Fibroblast of skin of left biceps (primary cell): ENCODE measurements at places on chromosomes 16 and 17.

- DNase-seq, result no peak
These were observed at the start of gene NECAB2 for GRCh38 chr16:83967838-83968305. NECAB2 (plus strand) TSS chr16:83968244; CDS start chr16:83968649, 405 bp downstream.

DNA sequence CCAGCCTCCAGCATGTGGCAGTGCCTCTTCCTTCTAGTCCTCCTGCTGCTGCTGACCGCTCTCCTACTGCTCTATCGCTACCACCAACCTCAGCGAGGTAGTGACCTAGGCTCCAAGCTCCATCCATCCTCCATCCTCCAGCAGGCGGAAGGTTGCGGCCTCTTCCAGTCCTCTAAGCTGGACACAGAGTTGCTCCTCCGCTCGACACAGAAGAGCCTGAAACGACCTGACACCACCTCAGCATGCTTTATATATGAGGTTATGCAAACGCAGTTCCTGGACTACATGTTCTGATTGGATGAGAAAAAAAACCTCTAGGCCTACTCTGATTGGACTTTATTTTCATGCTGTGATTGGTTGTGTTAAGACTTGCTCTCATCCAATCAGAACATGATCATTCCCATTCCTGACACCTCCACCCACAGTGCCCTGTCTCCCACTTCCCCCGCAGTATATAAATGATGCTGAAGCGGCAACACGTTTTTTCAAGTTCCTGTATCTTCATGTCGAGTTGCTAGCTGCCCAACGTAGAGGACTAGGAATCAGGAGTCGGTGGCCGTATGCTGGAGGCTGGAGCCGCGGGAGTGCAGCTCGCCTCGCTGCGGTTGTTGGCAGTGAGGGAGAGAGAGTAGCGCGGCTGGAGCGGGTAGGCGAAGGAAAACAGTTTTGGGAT lies 398.1 kb downstream of the KCNJ18 start:
- DNase-seq, result no peak

- no peak for DNase-seq
These were observed 60.6 kb downstream of the NT5M start for GRCh38 chr17:17363638-17364337.

DNA sequence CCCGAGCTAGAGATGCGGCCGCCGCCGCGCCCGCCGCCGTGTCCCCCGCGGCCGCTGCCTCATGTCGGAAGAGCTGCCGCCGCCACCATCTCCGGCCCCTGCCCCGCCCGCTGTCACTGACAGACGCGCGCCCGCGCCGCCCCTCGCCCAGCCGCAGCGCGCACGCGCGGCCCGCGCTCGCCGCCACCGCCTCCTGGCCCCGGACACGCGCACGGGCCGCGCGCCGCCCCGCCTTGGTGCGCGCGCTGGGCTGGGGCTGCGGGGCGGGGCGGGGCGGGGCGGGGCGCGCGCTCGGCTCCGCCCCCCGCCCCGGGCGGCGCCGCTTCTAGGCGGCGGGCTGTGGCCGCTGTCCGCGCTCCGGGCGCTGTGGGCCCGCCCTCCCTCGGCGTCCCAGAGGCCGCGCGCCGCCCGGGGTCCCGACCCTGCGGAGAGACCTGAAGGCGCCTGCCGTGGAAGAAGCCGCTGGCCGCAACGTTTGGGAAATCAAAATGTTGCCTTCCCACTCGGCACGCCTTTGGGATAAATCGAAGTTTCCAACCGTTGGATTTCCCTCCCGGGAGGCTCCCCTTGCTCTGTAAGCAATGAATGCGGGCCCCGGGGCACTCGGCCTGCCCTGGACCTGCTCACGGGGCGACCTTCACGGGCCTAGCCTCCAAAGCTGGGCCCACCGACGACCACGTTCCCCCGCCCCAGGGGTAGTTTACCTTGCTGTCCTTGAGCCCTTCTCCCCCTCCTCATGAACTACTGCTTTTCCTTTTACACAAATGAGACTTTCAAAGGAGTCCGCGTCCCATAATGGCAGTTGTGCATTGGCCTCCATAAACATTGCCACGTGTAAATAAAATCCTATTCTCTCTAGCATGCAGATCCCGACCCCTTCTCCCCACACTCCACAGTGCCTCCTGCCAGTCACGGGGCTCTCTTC lies at the start of gene ADCY9:
ADCY9 (minus strand) TSS at position 118 of the 925 bp plus-strand sequence. CDS start 1,000 bp downstream, outside the sequence.
- DNase-seq, result peak; percentile 50

- no peak for DNase-seq
These were observed 7.7 kb downstream of the TEPSIN start for GRCh38 chr17:81231121-81231645.

DNA sequence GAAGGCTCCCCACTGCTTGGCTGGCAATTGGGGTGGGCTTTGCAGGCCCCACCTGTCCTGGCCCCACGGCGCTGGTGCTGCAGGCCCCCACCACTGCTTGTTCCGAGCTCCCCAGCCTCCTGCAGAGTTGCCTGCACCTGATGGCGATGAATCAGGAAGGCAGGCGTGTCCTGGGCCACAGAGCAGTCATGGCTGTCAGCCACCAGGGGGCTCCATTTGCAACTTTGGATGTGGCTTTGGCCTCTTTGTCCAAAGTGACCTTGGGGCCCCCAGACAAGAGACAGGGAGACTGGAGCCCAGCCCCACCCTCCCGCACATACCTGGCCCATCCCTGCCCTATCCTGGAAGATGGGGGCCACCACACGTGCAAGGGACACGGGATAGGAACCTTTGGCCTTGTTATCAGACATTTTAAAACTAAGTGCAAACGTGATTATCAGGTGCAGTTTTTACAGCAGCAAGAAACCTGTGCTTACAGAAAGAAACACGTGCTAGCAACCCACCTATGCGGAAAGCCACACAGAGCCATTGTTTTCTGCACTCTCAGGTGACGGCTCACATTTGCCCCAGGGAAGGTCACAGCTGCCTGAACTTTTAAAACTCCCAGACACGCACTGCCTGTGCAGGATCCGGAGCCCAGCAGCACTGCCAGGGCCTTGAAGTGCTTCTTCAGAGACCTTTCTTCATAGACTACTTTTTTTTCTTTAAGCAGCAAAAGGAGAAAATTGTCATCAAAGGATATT lies at the start of gene DNASE1:
DNASE1 (plus strand) TSS at position 443 of the 743 bp plus-strand sequence. CDS start 683 bp downstream, outside the sequence.
- no peak for DNase-seq

DNA sequence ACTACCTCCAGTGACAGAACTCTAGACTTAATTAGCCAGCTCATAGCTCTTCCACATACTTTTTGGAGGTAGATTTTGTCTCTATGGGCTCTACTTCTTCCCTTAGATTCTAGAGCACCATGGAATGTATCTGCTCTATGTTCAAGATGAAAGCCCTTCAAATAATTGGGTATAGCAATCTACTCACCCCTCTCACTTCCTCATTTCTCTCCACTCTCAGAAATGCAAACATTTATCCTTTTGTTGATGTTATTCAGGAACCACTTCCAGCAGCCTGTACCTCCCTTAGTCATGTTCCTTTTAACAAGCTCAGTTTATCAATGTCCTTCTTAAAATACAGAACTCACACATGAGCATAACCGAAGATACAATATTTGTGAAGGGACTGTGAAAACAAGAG lies 78.5 kb downstream of the GRIN2A start:
- no peak for DNase-seq

DNA sequence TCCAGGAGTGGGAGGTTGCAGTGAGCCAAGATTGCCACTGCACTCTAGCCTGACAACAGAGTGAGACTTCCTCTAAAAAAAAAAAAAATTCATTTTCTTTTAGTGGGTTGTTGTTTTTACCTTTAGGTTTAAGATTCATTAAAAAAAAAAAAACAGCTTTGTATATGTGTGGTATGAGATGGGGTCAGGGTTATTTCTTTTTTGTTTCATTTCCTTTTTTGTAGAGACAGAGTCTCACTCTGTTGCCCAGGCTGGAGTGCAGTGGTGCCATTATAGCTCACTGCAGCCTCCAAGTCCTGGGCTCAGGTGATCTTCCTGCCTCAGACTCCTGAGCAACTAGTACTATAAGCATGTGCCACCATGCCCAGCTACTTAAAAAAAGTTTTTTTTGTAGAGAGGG lies 47.0 kb downstream of the BCAS3 start:
- DNase-seq, result no peak

GRCh38 chr17:65753348-65753747 lies 191.9 kb upstream of the AXIN2 start:
- DNase-seq, result no peak

DNA sequence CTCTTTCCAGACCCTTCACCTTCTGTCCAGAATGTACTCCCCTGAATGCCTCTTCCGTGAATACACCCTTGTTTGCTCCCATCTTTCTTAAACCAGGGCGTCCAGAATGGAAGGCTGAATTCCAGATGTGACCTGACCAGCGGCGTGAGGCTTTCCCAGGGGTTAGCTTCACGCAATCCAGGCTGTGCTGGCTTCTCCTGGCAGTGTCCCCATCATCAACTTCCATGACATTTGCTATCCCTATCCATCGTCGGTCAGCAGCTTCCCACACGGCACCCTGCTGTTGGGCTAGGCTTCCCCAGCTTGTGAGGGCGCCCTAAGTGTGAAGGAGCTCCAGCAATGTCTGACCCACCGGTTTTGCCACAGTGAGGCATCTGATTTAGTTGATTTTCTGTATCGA lies 339.8 kb upstream of the TNRC6C start:
- no peak for DNase-seq

- no peak for DNase-seq
These were observed 4.2 kb downstream of the MTSS2 start for GRCh38 chr16:70681382-70682238.

DNA sequence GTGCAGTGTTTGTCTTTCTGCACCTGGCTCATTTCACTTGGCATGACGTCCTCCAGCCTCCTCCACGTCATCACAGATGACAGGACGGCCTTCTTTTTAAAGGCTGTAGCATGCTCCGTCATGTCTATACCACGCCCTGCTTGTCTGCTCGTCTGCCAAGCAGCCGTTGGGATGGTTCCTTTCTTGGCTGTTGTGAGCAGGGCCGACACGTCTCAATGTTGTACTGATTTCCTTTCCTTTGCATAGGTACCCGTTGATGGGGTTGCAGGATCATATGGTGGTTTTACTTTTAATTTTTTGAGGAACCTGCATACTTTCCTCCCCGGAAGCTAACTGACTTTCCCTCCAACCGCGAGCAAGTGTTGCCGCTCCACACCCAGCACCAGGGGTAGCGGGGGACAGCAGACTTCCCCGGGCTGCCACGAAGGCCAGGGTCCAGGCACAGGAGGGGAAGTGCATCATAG lies 212.2 kb upstream of the ZNF469 start:
- no peak for DNase-seq

GRCh38 chr17:3732210-3732621 lies 8.5 kb downstream of the HASPIN start:
- no peak for DNase-seq

- no peak for DNase-seq
These were observed 49.3 kb upstream of the BCO1 start for GRCh38 chr16:81189100-81189664.

DNA sequence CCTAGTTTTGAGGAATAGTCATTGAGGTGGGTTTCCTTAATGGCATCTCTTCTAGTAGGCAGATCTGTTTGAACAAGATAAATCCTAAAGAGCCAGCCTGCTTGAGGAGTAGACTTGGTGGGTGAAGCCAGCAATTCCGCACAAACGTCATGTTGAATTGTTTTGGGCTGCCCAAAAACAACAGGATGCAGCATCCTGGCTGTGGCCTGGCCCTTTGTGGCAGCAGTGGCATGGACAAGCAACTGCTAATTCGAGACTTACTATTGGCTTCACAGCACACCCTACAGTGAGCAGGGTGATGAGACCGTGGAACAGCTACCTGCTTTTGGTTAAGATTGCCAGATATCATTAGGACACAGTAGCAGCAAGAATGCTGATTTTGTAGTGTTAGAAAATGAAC lies 9.3 kb upstream of the VPS4A start:
- DNase-seq, result no peak

- no peak for DNase-seq
These were observed 20.4 kb downstream of the ALOX12B start for GRCh38 chr17:8066841-8067775.

DNA sequence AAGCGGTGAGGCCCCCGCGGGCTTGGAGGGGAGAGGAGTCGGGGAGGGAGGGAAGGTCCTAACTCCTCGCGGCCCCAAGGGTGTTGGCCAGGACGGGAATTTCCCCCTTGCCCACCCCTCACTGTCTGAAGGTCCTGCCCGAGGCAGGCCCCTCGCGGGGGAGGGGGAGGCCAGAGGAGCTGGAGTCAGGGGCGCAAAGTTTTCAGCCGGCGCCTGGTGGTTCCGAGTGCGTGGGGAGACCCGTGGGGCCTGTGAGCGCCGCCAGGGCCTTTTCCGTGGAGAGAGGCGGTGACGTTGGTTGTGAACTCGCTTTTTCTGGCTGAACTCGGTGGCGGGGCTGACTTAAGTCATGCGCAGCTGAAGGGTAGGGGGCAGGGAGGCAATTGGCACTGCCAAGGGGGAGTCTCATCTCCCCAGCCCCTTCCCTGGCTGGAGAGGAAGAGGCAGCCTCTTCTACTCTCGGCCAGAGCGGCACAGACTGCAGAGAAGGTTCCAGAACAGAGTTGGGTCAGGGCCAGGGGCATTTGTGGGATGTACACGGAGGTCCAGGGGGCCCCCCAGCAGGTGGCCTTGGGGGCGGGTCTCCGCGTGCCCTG lies 1.5 kb downstream of the CACNA1H start:
- no peak for DNase-seq

GRCh38 chr17:42333053-42333452 lies 44.8 kb downstream of the STAT5A start:
- DNase-seq, result no peak

DNA sequence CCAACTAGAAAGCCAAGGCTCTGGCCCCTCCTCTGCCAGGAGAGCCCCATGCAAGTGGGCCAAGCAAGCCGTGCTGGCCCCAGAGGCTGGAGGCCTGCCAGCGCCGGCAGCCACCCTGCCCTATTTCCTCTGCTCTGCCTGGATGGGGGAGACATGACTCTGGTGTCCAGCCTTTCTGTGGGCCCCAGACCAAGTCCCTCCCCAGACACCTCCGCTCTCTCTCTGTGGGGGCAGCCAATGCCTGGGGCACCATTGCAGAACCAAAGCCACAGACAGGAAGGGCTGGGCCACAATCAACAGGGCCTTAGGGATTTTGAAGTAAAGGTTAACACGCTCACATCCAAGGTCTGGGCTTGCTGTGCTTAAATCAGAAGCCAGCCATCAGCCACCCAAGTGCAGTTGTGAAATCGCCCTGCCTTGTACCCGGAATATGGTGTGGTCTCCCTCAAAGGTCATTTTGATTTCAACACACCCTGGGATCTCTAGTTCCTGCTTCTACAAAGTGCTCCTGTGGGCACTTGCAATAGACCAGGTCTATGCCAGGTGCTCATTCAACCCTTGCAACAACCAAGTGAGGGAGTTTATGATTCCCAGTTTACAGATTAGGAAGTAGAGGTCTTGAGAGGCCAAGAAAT lies 63.5 kb upstream of the TEX2 start:
- no peak for DNase-seq

- no peak for DNase-seq
These were observed 26.8 kb downstream of the MEAK7 start for GRCh38 chr16:84477661-84478060.

- DNase-seq, result no peak
These were observed 92.8 kb downstream of the KATNIP start for GRCh38 chr16:27642756-27643155.

- no peak for DNase-seq
These were observed 123.0 kb upstream of the CACNG5 start for GRCh38 chr17:66711881-66712321.

DNA sequence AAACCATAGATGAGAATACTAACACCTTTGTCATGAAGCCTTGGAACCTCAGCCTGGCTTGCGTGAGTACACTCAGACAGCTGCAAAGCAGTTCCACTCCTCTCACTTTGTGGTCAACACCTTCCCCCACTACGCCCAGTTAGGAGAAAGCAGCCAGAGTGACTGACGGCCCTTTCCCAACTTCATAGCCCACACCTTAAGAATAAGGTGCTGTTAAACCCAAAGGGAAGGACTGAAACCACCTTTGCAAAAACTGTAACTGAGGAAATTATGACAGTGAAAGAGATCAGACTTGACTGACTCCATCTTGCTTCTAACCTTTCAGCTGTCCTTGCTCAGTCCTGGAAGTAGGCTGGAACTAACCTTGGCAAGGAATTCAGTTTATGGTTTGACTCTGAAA lies 13.7 kb downstream of the N4BP1 start:
- no peak for DNase-seq
